ENCODE measurements at places on chromosomes 16 and 17.

DNA sequence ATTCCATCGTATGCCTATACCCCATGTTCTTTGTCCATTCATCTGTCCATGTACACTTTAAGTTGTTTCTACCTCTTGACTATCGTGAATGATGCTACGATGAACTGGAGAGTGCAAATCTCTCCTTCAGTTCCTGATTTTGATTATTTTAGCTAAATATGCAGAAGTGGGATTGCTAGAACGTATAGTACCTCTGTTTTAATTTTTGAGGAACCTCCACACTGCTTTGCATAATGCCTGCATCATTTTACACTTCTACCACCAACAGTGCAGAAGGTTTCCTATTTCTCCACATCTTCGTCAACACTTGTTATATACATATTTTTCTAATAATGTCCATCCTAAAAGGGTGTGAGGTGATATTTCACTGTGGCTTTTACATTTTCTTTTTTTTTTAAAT is 43.9 kb downstream of the SDR42E1 start:
- DNase-seq: no peak

GRCh38 chr17:7295230-7296180 is 1.1 kb upstream of the YBX2 start:
- DNase-seq: no peak

DNA sequence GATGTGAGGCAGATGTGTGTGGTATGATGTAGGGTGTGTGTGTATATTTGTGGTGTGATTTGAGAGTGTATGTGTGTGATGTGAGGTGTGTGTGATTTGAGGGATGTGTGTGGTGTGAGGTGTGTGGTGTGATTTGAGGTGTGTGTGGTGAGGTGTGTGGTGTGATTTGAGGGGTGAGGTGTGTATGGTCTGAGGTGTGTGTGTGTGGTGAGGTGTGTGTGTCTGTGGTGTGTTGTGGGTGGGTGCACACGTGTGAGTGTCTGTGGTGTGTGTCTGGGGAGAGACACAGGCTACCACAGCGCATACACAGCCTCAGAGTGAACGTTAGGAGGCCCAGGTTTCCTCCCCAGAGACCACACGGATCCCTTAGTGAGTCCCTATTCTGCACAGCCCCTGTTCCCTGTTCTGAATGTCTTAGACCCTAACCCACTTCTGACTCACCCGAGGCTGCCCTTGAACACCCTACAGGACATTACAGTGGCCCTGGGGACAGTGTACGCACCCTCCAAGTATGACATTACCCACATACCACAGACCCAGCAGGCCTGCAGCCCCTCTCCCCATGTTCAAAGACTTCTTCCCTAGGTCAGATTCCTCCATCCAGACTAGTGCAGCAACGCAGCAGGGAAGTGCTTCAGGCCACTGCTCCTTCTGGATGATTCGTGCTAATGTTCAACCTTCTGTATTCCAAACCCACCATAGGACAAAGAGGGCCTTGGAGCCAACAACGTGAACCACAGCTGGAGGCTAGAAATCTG is 3.5 kb upstream of the RAB37 start:
- no peak for DNase-seq

GRCh38 chr17:3549610-3550162 is 7.9 kb downstream of the TRPV3 start:
- DNase-seq: no peak

DNA sequence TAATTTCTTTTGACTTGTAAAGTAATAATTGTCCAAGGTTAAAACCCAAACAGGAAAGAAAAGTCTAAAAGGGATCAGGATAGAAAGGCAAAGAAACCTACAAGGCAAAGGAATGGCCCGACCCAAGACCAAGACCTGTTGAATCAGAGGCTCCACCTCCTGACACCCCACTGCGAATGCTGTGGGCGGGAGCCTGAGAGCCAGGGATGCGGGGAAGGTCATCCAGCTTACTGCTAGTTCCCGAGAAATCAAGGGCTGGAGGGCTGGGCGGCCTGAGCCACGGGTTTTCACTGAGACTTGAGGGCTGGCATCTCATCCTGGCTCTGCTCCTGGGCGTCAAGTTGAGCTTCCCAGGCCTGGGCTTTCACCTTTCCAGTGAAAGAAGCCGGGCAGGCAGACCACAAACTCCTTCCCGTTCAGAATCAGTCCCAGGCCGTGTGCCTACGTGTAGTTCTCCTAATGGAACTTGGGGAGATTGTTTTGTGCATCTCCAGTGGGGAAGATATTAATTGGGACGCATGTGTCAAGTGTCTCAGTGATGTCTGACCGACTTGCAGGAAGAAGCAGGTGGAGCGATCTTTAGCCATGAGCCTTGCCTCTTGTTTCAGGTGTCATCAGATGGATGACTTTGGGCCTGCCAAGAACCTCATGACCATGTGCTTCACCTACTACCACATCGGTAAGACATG is 36.9 kb downstream of the CIBAR2 start:
- DNase-seq: no peak

DNA sequence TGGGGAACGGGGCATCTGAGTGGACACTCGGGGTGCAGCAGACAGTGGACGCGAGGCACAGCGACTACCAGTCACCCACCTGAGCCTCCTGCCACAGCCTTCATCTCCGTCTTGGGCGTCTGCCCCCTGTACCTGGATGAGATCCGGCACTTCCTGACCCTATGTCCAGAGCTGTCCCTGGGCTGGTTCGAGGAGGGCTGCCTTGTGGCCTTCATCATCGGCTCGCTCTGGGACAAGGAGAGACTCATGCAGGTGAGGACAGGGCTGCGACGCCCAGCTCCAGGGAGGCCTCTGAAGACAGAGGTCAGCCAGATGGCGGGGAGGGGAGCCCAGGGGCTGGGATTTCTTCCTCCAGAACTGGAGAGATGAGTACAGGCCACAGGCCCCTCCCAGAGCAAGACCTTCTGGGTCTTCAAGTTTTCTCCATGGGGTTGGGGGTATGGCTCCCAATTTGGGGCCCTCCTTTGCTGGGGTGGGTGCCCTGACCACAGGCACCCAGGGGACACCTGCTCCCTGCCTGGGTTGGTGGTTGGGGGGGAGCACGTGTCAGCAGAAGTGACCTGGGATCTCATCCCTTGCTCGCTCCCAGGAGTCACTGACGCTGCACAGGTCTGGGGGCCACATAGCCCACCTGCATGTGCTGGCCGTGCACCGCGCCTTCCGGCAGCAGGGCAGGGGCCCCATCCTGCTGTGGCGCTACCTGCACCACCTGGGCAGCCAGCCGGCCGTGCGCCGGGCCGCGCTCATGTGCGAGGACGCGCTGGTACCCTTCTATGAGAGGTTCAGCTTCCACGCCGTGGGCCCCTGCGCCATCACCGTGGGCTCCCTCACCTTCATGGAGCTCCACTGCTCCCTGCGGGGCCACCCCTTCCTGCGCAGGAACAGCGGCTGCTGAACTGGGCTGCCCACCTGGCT is 1.9 kb downstream of the AANAT start:
- no peak for DNase-seq

- DNase-seq: no peak
Measured at GRCh38 chr17:36505171-36505570, 18.7 kb downstream of the ZNHIT3 start.

GRCh38 chr17:330993-331701 is 21.5 kb downstream of the RPH3AL start:
- DNase-seq: no peak

DNA sequence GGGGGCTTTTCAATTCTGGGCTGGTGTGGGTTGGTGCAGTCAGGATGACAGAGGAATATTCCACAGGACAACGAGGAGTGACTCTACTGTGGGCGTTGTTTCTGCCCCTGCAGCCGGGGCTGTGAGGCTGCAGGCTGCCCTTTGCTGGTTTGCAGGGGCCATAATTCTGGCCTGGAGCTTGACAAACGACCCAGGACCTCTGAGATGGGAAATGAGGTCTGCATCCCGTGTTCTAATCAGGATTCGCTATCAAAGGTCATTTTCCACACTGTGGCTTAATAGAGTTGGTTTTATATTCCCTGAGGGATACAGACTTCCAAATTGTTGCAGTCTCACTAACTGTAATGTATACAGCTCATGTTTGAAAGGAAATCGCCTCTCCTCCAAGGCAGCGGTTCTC is 180.9 kb downstream of the RPTOR start:
- no peak for DNase-seq

DNA sequence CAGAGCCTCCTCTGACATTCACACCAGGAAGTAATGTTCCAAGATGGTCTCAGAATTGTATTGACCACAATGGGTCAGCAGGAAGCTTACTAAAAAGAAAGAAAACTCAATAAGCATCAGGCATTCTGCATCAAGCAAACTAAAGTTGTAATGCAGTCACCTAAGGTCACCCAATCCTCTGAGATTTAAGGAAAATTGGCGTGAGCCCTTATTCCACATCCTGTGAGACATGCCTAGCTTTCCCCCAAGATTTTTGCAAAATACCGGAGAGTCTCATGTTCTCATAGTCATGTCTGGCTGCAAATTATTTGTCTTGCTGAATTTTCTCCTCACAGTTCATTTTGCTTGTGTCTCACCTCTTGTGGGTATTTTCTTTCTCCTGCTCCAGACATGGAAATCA is 417.1 kb upstream of the SOX9 start:
- DNase-seq: no peak

GRCh38 chr16:46974352-46974751 is 878 bp upstream of the DNAJA2 start:
- DNase-seq: no peak

DNA sequence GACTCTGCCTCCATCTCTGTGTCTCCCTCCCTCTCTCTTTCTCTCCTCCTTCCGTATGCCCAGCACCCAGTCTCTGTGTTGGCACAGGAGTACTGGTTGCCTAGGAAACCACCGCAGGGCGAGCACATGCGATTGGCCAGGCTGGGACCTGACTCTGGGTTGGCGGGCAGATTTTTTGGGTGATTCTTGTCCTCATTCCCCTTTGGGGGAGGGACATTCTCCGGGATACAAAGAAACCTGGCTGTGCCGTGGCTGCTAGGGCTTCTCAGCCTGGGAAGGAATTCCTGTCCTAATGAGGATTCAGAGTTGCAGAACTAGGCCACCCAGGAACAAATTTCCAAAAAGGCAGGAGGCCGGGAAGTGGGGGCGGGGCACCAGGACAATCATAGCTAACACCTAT is 168.9 kb downstream of the SHISA9 start:
- DNase-seq: no peak
